ENCODE measurements at places on chromosomes 1 and 21.

DNA sequence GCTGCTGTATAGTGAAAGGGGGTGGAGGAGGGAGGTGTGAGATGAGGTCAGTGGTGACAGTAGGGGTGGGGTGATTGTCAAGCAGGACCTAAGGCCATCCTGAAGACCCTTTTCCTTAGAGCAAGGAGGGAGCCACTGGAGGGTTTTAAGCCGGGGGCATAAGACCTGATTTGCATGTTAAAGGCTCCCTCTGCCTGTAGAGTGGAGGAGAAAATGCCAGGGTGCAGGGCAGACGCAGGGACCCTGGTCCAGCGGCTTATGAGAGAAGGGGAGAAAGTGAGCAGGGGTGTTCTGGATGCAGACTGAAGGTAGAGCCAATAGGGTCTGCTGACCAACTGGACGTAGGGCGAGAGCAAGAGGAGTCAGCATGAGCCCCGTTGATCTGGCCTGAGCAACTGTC is 154.1 kb downstream of the TRABD2B start:
- DNase-seq, result no peak

DNA sequence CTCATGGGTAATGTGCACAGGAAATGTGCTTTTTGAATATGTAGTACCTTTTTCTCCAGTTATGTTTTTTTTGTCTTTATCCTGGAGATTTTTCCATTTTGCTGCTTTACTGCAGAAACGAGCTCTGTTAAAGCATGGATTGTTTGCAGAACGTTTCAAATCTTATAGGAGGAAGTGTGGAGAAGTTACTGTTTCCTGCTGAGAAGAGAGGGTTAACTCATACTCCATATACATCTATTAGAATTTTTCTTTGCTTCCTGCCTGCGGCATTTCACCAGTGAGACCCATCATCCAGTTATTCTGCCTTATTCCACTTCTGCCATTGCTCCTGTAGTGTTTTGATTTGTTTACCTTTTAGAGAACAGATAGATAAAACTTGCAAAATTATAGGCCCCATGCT is 2.0 kb downstream of the RPRD2 start:
- DNase-seq, result no peak

- DNase-seq, result no peak
Measured at GRCh38 chr21:39628385-39628784, 15.6 kb downstream of the B3GALT5 start.

GRCh38 chr1:31939484-31940329 is 1.5 kb upstream of the PTP4A2 start:
- DNase-seq, result peak; percentile 88

GRCh38 chr1:87464022-87464490 is 135.4 kb downstream of the LMO4 start:
- DNase-seq, result no peak

DNA sequence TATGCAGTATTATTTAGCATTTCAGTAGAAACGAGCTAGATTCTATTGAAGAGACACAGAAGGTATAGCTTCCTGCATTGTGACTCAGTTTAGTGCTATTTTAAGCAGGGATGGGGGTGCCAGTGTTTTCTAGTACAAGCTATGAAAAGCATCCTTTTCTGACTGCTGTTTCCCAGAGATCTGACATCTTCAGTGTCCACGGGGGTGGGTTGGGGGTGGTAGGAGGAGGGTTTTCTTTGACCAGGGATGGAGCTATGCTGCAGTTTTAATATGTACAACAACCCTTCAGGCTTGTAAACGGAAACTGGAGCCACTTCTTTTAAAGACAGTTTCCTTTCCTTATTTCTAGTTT is 2.7 kb upstream of the NEGR1 start:
- DNase-seq, result no peak

- DNase-seq, result no peak
Measured at GRCh38 chr1:113320272-113320671, 70.0 kb upstream of the MAGI3 start.

Measured in Jurkat, Clone E6-1 (cell line).